Stimulated activated CD4-positive, alpha-beta T cell treated with anti-CD3 and anti-CD28 coated beads, TNF-alpha, amount 100 ng/mL, for 24 hours (primary cell): ENCODE measurements at places on chromosomes 4 and X.

DNA sequence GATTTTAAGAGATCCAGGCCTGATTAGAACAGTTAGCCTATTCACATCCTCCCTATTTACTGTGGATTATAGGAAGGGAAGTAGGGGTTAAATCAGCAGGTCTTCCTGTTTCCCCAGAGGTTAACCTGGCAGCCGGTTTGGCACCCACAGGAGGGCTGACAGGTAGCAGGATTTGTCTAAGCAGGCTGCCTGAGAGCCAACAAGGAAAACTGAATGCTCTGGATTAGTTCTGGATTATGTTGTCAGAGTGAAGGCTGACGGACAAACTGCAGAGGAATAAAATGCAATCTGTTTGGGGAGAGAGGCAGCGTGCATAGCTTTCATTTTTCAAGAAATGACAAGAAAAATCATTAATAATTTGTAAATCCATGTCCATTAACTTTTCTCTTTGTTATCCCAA lies 397.1 kb upstream of the FAM241A start:
- no peak for DNase-seq

DNA sequence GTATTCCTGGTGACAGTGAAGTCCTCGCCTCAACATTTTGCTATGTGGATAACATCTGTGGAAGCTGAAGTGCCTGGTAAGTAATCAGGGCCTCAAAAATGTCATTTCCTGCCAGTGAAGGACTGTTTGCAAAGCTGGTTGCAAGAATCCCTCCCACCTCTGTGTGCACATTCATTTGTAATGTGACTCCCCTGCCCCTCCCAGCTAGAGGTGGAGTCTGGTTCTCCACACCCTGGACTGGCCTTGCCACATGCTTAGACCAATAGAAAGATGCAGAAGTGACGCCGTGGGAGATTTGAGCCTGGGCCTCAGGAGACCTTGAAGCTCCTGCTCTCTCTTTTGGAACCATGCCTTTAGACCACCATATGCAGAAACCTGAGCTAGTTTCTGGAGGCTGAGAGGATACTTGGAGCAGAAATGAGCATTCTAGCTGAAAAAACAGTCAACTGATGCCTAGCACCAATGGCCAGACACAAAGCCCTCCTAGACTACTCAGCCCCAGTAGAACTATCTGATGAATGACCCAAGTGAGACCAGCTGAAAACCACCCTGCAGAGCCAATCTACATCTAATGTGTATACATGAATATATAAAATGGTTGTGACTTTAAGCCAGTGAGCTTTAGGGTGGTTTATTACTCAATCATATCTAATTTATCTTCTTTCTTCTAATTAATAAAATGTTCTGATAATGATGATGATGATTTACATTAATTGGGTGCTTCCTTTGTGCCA lies 47.8 kb upstream of the CRMP1 start:
- DNase-seq, result no peak

GRCh38 chr4:82371497-82371896 lies 2.3 kb downstream of the HNRNPD start:
- no peak for DNase-seq

DNA sequence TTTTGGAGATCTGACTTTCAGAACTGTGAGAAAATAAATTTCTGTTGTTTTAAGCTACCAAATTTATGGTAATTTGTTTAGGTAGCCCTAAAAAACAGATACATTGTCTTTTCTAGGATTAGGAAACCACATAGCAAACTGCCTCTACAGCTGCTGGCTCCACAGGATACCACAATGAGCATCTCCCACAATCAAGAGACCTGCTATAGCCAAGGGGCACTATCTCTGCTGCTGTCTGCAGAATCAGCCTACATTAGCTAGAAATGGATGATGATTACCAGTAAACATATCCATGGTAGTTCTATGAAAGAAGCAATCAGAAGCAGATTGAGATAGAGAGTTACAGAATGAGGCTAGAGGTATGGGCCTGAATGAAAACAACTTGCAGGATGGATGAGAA lies 244.4 kb upstream of the NDST4 start:
- no peak for DNase-seq

DNA sequence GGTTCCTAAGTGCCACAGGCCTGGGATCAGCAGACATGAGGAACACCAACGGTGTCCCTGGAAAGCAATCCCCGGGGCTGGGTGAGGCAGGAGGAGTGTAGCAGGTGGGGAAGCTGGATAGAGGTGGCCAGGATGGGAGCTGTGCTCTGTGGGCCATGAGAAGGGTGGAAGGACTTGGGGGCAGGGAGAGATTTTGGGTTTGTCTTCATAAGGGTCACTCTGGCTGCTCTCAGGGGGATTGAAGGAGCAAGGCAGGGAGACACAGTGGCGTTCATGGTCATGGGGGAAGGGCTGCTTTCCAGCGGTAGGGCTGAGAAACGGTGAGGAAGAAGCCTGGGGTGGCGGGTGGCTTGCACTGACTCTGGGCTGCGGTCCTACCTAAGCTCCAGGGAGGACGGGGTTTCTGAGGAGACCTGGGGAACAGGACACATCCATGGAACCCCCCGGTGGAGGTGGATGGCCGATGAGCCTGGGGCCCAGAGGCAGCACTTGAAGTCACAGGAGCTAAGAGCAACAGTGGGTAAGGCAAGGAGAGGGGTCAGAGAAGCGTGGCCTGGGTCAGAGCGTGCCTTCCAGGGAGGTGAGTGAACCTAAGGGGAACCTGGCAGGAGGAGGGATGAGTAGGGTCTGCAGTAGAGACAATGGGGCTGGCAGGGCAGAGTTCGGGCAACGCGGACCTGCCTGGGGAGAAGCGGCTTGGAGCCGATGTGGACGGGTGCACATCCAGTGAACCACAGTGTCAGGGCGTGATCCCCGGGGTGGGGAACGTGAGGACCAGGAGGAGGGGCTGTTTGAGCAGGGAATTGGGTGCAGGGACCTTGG lies 12.4 kb upstream of the CTBP1 start:
- no peak for DNase-seq

- no peak for DNase-seq
Measured at GRCh38 chr4:89538171-89538570, 230.6 kb upstream of the GPRIN3 start.

- no peak for DNase-seq
Measured at GRCh38 chr4:8745005-8745790, 126.4 kb downstream of the HMX1 start.

- DNase-seq, result no peak
Measured at GRCh38 chr4:127445471-127445870, 187.3 kb upstream of the INTU start.

DNA sequence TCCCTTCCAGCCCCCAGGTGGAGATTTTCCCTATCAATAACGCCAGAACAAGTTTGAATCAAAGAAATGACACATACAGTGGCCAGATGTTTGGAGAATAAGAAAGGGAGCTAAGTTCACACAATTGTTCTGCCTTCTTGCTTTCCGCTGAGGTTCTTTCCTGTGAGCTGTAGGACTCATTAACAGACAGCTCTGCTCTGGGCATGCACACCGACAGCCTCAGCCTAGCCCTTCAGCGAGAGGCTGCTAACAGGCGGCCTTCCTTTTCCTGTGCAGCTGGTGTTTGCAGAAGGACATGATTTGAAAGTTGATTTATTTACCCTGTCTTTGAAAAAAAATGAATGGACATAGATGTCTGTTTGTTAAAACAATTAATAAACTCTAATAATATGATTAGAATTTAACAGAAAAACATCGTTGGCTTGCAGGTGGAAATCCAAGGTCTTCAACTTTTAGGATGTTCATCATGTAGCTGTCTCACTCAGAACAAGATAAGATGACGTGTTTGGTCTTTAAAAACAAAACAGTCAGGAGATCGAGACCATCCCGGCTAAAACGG lies 183.3 kb downstream of the KDR start:
- DNase-seq, result no peak

DNA sequence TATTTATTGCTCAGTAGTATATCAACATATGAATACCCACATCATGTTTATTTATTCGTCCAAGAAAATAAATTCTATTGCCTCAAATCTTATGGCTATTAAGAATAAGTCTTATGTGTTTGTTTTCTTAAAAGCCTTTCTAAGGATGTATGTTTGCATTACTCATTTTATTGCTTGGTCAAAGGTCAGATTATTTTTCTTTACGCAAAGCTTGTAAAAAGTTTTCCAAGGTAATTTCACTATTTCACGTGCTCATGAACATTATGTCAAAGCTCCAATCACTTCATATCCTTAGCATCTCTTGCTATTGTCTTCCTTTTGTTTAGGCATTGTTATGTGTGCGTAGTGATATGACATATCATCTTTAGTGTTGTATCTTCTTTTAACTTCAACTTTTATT lies 258.5 kb upstream of the FSTL5 start:
- no peak for DNase-seq

DNA sequence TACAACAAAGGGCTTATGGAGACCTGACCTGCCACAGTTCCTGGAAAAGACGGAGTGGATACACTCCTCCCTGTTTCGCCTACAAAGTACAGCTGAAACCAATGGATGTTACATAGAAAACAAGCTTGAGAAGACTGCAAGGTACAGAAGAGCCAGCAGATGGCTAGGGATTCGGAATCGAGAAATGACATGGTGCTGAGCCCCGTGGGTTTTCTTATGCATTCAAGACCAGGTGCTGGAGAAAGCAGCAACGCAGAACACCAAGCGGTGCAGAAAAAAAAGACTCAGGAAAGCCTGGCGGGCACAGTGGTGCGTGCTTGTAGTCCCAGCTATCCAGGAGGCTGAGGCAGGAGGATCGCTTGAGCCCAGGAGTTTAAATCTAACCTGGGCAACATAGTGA lies 13.8 kb downstream of the TIMM17B start:
- DNase-seq, result no peak

DNA sequence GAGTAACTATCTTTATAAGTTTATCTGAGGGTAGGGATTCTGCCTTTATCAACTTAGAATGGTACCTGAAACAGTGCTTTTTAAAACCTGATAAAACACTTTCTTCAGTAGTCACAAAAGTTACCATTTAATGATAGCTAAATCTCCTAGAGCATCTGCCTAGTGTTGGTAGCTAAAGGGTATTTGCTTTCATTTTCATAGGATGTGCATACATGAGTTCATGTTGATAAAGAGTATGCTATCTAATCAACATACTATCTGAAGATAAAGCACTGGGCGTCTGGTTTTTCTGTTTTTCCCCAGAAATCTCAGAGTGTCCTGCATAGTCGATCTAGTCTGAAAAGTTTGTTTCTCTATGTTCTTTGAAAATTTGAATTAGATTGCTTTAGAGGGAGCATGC lies 75.1 kb downstream of the ADGRL3 start:
- DNase-seq, result no peak

GRCh38 chrX:110563282-110563681 lies 204.6 kb downstream of the RTL9 start:
- no peak for DNase-seq

- DNase-seq, result no peak
Measured at GRCh38 chr4:163679189-163679588, 184.7 kb downstream of the TMA16 start.

DNA sequence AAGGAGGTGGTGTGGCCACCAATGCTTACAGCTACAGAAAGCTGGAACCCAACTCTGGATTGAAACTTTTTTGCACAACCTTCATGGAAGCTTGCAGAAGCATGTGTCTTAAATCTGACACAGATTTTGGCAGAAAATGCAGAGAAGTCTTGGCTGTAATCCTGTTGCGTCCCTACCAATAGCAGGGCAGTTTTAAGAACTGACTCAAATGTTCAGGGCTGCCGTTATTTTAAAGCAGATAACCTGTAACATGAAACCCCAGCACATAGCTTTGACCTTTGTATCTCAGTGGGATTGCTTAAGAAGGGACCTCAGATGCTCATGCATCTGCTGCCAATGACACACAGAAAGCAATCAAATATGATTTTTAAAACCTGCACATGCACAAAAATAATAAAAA lies at the start of gene VEGFD:
TSS of gene VEGFD (minus strand) at position 110 of the 400 bp plus-strand sequence. CDS start 467 bp downstream, outside the sequence.
- no peak for DNase-seq

- no peak for DNase-seq
Measured at GRCh38 chrX:141714680-141715079, 16.1 kb upstream of the SPANXD start.

DNA sequence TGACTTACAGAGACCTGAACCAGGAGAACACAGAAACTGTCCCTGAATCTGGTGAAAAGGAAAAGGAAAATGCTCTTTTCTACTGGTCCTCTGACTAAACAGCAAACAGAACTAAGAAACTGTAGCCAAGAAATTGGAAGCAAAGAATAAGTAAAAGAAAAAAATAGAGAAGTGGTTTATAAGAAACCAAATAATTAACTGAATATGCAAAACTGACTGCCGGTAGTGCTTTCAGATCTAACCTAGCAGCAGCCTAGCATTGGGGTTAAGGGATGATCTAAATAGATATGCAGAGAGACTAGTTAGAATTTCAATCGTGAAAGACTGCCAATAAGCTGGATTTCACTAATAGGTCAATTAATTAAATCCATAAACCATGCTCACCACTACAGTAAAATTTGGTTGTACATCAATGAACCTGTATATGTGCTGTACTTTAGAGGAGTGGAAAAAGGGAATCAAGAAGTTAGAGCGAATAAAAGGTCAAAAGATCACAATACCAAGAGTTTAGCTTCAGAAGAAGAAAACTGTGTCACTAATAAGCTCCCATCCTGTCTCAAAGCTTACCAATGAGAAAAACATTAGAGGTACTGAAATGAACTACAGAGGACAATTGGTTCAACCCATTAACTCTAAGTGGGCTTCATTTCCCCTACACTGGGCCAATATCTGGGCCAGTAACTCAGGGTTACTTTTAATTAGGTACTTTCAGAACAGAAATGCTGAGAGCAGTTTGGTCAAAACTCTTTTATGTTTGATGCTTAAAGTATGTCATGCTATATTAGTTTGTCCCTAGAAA lies 53.6 kb downstream of the KLHL13 start:
- DNase-seq, result no peak

DNA sequence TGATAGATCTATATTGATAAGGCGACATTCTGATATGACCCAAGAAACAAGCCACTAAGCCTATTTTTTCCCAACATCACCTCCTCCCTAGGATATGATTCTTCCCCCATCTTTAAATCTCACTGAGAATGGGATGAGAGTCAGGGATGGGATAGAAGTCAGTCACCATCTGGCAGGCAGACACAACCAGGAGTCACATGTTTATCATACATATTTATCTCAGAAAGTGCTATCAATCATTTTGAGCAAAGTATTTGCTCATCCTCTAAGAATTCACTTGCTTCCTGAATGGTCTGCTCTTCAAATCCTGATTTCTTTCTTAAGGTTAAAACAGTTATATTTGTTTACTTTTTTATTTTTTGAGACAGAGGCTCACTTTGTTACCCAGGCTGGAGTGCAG lies 20.3 kb downstream of the DNAAF6 start:
- no peak for DNase-seq

- no peak for DNase-seq
Measured at GRCh38 chrX:136585262-136585661, 53.2 kb downstream of the VGLL1 start.

GRCh38 chr4:9916937-9917336 lies 104.4 kb downstream of the SLC2A9 start:
- no peak for DNase-seq

DNA sequence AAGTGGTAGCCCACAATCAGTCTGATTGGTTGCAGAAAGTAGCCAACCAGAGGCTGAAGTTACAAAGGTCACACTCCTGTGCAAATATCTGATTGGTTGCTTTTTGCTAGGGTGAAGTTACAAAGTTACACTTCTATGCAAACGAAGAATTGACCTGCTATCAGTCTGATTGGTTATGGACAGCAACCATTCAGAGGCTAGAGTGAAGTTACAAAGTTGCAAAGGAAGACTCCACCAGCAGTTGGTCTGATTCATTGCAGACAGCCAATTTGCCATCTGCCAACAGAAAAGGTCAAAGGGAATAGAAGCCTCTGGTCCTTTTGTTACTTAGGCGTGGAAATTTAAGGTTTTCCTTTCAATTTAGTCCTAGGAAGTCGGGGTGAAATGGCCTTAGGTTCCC lies 377.7 kb downstream of the PRDM5 start:
- DNase-seq, result no peak

- no peak for DNase-seq
Measured at GRCh38 chr4:148330724-148331123, 111.5 kb downstream of the NR3C2 start.
